Activated CD4-positive, alpha-beta T cell treated with anti-CD3 and anti-CD28 coated beads for 24 hours (primary cell): ENCODE measurements at places on chromosomes 2 and 18.

DNA sequence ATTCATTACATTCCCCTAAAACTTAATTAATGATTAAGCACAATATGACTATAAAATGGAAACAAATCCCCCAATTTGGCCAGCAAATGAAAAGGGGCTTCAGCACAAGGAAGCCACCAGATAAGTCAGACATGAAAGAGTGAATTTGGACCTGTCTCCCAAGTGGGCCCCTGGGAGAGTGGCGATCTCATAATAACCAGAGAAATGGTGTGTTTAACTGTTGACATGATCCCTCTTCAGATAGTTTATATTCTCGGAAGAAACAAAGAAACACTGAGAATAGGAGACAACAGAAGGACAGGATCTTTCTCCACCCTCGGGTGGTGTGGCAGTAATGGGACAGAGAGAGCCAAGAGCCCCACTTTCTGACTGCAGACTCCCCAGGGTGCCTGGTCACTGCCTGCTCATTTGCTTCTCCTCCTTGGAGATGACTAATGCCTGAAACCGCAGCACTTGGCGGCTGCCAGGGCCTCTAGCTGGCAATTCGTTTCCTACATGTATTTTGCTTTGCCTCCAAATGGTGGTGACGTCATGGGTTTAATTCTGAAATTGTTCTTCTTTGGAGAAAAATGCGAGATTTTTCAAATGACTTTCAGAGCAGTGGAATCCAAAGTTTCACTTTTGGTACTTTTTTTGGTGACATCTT lies 46.4 kb upstream of the SPP2 start:
- no peak for DNase-seq

DNA sequence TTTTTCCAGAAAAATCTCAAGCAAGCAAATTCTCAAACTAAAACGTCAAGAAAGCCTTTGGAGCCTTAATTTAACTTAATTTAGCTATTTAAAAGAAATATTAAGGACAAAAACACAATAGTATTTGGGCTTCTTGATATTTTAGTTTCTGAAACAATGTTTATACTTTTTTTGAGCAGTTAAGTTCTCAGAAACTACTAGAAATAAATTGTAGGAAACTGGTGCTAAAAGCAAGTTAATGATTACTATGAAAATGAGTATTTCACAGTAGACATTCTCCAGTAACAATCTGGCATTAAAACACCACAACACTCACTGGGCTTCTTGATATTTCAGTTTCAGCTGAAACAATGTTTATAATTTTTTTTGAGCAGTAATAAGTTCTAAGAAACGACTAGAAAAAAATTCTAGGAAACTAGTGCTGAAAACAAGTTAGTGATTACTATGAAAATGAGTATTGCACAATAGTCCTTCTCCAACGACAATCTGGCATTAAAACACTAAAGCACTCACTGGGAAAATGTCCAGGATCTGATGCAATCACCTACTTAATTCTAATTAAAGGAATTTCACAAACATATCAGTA lies 45.1 kb downstream of the TRAK2 start:
- no peak for DNase-seq

DNA sequence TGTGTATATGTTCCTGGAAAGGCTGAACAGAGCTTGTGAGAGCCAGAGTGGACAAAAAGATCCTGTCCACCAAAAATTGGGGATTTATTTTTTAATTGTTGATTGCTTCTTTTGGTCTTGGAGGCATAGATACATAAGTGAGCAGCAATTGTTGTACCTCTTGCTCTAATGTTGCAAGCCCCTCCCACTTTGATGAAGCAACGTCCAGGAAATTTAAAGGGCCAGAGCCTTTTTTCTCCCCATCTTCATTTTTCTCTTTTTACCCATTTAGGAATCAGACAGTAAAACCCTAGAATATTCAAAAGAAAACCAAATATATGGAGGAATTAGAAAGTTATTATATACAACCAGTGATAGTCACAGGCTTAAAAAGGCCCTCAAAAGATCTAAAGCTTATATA lies 871.8 kb upstream of the NRXN1 start:
- DNase-seq, result no peak

DNA sequence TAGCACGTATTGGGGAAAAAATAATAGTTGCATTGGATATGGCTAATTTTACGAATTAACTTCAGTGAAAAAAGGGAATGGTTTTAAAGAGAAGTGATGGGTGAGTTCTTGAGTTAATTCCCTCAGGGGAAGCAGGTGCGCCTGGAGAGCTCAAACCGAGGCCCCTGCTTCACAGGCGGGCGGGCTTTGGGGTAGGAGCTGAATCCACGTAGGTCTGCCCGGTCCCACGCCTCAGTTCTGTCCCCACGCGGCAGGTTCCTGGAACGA lies 44.1 kb downstream of the GORASP2 start:
- DNase-seq, result no peak

- DNase-seq, result no peak
Measured at GRCh38 chr2:65541773-65542172, 109.4 kb upstream of the SPRED2 start.

GRCh38 chr2:40128796-40129195 lies 323.1 kb downstream of the SLC8A1 start:
- no peak for DNase-seq

DNA sequence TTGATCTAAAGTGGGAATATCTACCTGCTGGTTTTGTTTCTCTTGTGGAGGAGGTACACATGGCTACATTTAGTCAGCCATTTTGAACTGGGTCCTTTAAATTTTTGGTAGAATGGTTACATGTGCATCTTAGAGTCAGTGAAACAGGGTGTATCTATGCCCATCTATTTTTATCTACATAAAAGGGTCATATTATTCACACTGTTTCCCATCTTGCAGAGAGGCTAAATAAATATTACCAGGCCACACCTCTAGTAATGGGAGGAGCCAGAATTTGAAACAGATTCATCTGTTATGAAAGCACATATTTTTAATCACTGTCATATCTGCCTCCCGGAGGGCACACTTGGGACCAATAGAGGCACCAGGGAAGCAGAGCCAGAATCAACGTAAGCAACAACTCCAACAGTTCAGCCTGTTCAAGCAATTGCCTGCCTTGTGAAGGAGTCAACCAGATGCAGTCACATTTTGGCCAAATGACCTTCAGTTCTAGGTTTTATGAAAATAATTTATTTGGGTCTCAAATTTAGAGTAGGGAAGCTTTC lies 376.8 kb downstream of the TSN start:
- no peak for DNase-seq

DNA sequence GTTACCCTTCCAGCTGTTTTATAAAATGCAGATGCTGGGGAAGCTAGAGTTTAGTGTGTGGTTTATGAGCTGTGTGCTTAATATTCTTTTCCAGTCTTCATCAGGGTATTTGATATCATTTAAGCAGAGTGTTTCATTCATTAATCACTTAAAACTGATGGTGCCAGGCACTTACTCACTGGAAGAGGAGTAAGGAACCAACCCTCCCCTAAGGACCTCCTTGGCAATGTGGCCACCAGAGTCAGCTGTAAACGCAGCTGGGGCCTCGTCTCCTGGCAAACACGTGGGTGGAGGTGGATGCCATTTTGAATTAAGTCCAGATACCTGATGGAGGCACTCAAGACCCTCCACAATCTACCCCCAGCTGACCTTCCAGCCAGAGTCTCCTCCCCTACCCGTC lies 331.6 kb downstream of the CLIP4 start:
- no peak for DNase-seq

- no peak for DNase-seq
Measured at GRCh38 chr2:67002618-67003371, 394.3 kb upstream of the ETAA1 start.

DNA sequence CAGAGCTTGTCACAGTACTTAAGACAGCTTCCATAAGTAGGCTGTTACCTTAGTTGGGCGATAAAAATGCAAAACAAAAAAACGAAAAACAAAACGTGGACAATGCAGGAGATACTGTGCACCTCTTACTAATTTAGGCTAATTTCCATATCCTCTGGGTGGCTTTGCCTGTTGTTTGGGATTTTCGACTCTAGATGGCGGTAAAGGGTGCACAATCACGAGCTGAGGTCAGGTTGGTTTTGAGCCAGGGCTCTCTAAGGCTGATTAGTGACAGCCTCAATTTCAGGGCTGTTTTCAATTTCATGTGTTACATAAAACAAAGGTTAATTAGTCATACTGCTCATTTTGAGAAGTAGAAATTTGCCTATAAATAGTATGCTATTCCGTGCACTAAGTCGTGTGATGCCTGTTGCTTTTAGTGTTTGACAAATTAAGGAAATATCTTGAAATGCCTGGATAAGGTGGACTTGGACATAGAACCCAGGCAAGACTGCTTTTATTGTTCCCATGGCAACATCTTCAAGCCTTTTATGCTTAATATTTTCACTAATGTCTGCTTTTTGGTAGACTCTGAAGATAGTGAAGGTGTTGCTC lies 493.1 kb downstream of the SOCS6 start:
- DNase-seq, result peak; percentile 37

- no peak for DNase-seq
Measured at GRCh38 chr18:34807106-34807796, 97.2 kb downstream of the DTNA start.

DNA sequence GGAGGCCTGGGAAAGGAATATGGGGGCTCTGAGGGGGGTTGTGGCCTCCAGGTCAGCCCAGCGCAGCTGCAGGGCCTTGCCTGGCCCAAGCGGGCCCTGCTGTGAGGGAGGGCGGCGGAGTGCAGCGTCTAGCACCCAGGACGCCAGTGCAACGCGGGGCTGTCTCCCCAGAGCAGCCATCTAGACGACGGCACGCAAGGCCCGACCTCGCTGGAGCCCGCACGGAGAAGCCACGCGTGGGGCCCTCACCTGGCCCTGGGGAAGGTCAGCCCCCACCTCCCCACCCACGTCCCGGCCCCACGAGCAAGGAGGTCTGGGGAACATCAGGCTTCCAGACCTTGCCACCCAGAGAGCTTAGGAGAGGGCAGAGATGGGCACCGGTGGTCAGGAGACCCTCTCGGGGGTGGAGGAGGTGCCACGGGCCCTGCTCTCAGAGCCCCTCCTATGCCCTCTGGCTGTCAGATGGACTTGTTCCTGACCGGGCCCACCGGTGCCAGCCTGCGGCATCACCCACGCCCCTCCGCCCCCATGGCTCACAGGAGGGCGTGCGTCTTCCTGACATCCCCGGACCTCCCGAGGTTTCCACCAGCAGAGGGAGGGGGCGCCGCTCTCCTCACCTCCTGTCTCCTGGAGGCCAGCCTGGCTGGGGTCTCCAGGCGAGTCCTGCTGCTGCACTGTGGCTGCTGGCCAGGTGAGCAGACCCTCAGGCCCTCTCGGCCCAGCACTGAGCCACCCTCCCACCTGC lies 17.0 kb downstream of the GPR35 start:
- DNase-seq, result no peak

- no peak for DNase-seq
Measured at GRCh38 chr18:68734308-68734707, 19.4 kb upstream of the TMX3 start.

DNA sequence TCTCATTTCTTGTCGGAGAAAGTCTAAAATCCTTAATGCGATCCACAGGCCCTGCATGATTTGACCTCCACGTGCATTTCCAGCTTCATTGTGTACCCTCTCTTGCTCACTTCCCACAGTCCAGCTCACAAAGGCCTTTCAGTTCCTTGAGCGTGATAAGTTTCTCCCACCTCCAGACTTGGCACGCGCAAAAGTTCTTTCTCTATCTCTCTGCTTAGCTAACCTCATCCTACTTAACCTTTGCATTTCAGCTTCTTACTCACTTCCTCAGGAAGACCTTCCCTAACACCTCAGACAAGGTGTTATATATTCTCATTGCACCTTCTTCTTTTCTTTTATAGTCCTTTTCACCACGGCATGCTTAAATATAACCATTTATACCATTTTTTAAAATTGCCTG lies 124.8 kb upstream of the XPO1 start:
- no peak for DNase-seq

DNA sequence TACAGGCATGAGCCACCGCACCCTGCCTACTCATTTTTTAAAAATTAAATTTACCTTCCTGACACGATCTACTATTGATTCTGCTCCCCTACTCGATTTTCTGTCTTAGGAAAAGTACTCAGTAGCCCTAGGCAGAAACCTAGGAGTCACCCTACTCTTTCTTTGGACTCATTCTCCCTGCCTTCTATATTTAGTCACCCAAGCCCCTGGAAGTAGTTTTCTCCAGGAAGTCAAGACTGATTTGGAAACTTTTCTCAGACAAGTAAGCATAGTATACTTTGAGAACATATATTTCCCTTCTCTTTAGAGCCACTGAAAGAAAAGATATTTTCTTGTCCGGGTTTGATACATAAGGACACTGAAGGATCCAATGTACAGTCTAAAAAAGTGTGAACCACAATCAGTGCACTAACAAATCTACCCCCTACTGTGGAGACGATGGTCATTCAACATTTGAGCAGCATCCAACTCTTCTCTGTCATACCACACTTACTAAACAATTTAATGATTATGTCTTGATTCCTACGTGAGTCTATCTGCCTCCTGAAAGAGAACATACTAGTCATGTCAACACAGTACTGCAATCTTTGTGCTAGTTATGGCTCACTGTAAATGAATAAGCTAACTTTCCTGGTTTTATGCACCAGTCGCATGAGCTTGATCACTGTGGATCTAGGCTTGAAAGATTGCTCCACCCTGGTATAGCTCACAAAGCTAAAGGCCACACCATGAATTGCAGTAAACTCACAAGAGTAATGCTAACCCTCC lies 19.8 kb downstream of the YWHAQ start:
- no peak for DNase-seq

- DNase-seq, result no peak
Measured at GRCh38 chr18:56083523-56084287, 495.7 kb upstream of the TCF4 start.

DNA sequence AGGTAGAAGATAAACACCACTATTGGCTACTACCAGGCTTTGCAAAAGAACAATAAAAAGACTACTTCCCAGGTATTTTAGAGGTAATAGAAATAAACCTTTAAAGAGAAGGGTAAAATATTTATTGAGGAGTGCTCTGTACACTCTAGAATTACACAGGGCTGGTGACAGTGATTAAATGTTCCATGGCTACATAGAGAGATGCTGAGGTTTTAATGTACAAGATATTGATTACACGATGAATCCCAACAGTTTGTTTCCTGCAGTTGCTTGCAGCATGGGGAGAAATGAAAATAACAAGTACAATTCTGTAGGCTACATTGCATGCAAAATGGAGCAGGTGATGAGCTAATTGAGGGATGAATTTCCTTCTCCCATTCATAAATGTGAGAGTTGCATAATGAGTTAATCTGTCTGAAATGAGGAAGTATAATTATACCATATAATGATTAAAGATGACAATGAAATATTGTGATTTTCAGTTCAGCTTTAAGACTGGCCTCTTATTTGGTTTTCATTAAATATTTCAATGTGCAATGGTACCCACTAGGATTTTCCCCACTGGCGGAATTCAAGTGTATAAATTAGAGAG lies 266.1 kb downstream of the SOCS6 start:
- DNase-seq, result no peak

DNA sequence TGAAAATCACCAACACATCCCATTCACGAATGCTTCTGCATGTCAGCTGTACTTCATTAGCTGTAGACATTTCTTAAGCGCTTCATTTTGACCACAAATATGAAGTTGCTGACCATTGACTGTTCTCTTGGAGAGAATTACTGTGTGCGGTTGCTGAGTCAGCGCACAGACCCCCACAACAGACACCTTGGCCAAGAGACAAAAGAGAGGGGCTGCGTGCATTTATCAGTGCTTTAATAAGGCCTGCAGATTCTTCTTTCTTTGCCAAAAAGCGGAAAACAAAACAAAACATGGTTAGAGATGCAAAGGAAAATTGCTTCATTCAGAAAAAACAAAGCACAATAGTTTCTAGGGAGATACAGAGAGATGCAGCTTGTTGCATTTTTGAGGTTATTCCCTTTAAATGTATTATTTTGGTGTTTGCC lies 174.7 kb downstream of the ACKR3 start:
- no peak for DNase-seq
